ENCODE measurements at places on chromosomes 7 and 10. TPM values are rescaled to one million over a fixed set of nuclear protein-coding genes. Genes with fewer than 3 reads are reported as not detected.

RSU1 gene
- 58.6 TPM for total RNA-seq

TAF3 gene
- 2.1 TPM for total RNA-seq

HOGA1 gene
- not detected for total RNA-seq

PLXDC2 gene
- total RNA-seq: 0.69 TPM

PRKCQ gene
- 7.1 TPM for total RNA-seq

BAMBI gene
- 31.5 TPM for total RNA-seq

STAG3 gene
- total RNA-seq: 0.77 TPM

ASAH2 gene
- total RNA-seq: 0.46 TPM

ANKRD61 gene
- total RNA-seq: 0.89 TPM

TMEM236 gene
- 0.06 TPM for total RNA-seq

IGFBP1 gene
- total RNA-seq: 2.6 TPM

HOXA13 gene
- total RNA-seq: 0.86 TPM

CNPY1 gene
- total RNA-seq: 1.7 TPM

PIK3AP1 gene
- 2.1 TPM for total RNA-seq

GIMAP5 gene
- 0.24 TPM for total RNA-seq

CDC14C gene
- not detected for total RNA-seq

NPFFR1 gene
- not detected for total RNA-seq

CALML3 gene
- total RNA-seq: not detected
